ENCODE measurements at places on chromosomes 7 and 10.

DNA sequence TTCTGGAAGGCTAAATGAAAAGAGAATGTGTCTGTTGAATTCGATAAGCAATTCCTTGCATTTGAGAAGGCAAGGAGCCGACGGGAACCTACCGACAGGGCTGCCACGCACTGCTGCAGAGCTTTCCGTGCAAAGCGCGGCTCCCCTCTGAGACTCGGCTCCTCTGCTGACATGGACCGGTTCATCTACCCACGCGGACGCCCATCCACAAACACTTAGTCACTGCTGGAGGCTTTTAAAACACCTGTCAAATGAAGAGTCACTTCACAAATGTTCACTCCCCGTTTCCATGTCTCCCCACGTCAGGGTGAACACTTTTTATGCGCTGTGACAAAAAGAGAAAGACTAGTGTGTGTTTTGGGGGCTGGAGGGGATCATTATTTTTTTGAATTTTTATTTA, 32.0 kb downstream of the AMZ1 start:
- peak; percentile 19 for DNase-seq

DNA sequence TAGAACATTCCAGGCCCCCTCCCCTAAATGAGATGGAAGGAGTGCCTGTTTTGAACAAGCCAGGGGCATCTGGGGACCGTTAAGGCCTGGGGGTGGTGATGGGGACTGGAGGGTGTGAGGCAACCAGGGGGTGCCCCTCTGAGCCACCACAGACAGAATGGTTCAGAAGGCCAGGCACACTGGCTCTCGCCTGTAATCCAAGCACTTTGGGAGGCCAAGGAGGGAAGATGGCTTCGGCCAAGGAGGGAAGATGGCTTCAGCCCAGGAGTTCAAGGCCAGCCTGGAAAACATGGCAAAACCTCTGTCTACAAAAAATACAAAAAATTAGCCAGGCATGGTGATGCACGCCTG, 173.2 kb upstream of the TNRC18 start:
- no peak for DNase-seq

DNA sequence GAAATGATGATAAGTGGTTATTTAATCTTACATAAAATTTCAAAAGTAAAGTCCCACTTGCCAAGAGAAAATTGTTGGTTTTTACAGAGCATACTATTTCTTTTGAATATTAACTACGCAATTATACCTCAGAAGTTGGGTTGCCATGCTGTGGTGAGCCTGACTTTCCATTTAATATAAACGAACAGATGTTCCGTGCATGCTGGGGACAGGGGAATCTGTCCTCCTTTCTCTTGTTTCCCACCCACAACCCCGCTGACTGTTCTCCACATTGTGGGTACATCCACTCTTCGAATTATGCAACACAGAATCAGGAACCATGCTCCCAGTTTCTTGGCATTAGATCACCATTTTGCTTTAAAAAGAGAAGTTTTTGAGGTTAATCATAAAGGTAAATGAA, 29.2 kb upstream of the RTKN2 start:
- no peak for DNase-seq

- no peak for DNase-seq
Observed at GRCh38 chr10:1468811-1469210, 268.5 kb downstream of the ADARB2 start.

- peak; percentile 40 for DNase-seq
Observed at GRCh38 chr10:986881-987619, 1.2 kb upstream of the GTPBP4 start.

DNA sequence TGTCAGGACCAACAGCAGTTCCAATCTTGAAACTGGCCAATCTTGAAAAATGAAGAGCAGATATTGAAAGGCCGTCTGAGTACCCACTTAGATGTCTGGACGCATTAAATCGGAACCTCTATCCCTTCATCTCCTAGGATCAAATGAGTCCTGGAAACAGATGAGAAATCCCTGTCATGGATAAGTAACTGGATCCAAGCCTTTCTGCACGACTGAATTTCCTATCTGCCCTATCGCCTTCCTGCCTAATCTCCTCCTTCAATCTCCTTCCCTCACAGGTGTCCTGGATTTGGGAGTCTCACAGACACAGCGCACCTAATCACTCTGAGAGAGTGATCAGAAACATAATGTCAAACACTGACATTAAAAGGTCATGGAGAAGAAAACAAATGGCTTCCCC, 245.2 kb upstream of the PRSS58 start:
- no peak for DNase-seq

DNA sequence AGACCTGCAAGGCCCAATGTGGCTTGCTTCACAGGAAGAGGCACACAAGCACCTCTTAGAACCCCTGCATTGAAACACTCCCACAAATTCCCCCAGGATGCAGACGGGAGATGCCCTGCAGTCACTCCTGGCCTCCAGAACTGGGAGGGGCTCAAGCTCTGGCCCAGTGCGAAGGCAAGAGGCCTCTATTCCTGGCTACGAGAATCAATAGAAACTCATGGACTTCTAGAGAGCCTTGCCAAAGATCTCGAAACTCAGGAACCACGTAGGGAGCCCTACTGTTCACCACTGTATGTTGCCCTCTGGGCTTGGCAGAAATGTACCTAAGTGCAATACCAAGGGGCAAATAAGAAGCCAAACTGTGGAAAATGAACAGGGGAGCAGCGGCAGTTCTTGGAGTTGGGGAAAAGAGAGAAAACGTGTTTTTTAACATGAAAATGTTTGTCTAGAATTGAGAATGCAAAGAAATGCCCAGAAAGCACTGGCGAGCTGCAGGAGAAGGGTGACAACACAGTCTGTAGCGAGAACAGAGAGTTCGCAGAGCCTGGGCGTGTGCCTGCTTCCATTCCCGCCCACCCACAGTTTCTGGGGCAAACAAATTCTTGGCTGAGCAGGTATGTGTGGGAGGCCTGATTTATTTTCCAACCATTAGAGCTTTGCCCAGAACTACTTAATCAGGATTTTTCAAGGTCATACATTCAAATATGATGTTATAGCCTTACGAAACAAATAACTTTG, 260.5 kb upstream of the KLF14 start:
- no peak for DNase-seq

DNA sequence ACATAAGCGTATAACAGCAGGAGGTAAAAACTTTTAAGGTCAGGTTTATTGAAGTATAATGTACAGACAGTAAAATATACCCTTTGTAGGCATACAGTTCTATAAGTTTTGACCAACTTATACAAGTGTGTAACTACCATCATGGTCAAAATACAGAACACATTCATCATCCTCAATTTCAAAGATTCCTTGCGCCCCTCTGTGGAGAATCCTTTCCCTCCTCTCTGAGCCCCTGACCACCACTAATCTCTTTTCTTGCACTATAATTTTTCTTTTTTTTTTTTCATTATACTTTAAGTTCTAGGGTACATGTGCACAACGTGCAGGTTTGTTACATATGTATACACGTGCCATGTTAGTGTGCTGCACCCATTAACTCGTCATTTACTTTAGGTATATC, 58.1 kb upstream of the CTTNBP2 start:
- DNase-seq, result no peak

DNA sequence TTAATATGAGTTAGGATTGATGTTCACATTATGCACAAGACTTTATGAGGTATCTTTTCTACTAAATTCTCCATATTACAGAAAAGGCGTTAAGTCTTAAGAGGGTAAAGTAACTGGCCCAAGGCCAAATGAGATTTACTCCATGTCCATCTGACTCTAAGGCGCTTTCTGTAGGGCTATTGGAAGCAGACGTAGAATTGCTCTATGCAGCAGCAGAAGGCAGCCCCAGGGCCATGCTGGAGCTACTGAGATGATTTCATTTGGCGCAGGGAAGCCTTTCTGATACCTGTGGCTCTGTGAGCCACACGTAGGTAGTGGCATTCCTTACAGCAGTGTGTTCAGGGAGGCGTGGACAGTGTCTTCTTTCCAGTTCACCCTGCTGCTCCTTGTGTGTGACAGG, 133.1 kb downstream of the SH2D4B start:
- no peak for DNase-seq

- DNase-seq, result peak; percentile 60
Observed at GRCh38 chr10:18658271-18659124, 733 bp upstream of the ARL5B start.

- peak; percentile 53 for DNase-seq
Observed at GRCh38 chr7:38476764-38477163, 154.4 kb downstream of the AMPH start.

DNA sequence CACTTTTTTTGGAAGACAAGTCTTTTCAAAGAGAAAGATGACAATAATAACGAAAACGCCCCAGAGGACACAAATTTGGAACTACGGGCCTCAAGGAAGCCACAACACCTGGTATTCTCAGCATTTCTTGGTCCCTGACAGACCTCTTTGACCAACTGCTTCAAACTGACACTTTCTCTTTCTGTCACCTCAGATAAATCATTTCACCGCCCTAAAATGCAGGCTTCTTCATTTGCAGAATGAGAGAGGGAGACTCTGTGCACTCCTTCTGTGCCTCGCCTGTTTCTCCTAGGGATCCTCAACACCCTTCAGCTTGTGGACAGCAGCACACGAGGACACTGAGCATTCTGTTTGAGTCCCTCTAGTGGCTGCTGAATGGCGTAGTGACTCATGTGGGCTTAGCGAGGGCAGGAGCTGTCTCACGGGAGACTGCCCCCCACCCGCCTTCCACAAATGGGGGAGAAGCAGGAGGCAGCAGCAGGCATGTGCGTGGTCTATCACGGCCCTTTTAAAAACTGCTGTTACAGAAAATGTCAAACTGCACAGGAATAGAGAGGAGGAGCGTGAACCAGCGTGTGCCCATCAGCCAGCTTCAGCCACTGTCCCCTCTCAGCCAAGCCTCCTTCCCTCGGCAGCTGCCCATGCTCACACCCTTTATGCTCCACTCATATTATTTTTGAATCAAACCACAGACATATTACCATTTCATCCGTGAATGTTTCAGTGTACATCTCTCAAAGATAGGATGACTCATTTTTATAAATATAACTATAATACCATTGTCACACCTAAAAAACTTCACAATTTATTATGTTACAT, 41.4 kb downstream of the GSDME start:
- DNase-seq, result peak; percentile 64

DNA sequence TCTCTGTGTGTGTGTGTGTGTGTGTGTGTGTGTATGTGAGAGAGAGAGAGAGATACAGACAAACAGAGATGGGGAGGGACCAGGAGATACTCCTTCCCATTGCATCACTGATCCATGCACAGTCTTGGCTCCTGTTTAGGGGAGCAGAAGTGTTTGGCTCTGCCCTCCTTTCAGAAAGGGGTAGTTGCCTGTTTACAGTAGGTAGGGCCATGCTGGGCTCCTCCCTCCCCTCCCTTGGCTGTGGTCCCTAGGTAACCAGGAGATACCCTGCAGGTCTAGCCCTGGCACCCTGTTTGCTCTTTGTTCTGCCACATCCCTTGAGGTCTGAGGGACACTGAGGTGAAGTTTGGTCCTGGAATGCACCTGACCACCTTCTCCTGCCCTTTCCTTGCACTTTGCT, 95.3 kb downstream of the RAMP3 start:
- no peak for DNase-seq

DNA sequence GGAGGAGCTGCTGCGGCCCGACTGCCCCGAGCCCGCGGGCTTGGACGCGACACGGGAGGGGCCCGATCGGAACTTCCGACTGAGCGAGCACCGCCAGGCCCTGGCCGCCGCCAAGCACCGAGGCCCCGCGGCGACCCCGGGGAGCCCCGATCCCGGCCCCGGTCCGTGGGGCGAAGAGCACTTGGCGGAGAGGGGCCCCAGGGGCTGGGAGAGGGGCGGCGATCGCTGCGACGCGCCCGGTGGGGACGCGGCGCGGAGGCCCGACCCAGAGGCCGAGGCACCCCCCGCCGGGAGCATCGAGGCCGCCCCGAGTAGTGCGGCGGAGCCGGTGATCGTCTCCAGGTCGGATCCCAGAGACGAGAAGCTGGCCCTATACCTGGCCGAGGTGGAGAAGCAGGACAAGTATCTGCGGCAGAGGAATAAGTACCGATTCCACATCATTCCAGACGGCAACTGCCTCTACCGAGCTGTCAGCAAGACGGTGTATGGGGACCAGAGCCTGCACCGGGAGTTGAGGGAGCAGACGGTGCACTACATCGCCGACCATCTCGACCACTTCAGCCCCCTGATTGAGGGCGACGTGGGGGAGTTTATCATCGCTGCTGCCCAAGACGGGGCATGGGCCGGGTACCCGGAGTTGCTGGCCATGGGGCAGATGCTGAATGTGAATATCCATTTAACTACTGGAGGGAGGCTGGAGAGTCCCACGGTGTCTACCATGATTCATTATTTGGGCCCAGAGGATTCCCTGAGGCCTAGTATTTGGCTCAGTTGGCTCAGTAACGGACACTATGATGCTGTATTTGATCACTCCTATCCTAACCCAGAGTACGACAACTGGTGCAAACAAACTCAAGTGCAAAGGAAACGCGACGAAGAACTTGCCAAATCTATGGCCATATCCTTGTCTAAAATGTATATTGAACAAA, 1.4 kb downstream of the OTUD1 start:
- peak; percentile 69 for DNase-seq

- peak; percentile 73 for DNase-seq
Observed at GRCh38 chr10:34580643-34581042, 234.5 kb downstream of the PARD3 start.

DNA sequence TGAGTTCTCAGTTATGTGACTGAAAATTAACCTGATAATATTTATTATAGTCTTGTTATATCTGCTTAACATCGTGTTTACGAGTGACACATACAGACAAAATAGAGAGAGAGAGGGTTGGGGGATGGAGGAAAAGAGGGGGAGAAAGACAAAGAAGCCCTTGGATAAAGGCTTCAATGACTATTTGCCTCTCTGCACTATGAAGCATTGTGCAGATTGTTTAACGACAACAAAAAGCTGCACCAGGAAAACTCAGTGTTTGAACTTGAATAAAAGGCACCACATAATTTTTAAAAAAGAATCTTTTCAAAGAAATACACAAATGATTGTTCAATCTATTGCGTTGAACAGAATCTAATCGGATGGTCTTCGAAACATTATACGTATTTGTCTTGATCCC, 27.8 kb downstream of the MAGI2 start:
- DNase-seq, result no peak

- peak; percentile 82 for DNase-seq
Observed at GRCh38 chr10:89301721-89302445, at the start of gene IFIT2. Gene IFIT2, plus strand, starts transcription at chr10:89302046. Its CDS starts 78 bp downstream, at chr10:89302124.

DNA sequence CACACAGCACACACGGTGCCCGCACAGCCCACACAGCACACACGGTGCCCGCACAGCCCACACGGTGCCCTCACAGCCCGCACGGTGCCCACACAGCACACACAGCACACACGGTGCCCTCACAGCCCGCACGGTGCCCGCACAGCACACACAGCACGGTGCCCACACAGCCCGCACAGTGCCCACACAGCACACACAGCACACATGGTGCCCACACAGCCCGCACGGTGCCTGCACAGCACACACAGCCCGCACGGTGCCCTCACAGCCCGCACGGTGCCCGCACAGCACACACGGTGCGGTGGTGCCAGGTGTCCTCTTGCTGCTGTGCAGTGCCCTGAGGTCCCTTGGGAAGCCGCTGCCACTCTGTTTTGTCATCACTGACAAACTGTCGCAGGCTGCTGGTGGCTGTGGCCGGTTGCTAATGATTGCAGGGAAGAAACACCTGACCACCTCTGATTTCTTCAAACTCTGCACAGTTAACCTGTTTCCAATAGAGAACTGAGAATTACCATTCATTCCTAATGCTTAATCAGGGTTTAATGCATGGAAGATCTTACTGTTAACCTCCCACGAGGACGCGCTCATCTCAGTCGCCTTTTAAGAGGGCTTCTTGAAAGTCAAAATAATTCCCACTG, 66.9 kb downstream of the GLRX3 start:
- peak; percentile 10 for DNase-seq

- DNase-seq, result no peak
Observed at GRCh38 chr7:115066050-115066449, 144.2 kb downstream of the MDFIC start.

All from DMS53 (cell line).